WERI-Rb-1 (cell line): ENCODE measurements at places on chromosomes 11 and 22.

- no peak for DNase-seq
These were observed 45.3 kb downstream of the GDPD5 start for GRCh38 chr11:75480185-75481175.

DNA sequence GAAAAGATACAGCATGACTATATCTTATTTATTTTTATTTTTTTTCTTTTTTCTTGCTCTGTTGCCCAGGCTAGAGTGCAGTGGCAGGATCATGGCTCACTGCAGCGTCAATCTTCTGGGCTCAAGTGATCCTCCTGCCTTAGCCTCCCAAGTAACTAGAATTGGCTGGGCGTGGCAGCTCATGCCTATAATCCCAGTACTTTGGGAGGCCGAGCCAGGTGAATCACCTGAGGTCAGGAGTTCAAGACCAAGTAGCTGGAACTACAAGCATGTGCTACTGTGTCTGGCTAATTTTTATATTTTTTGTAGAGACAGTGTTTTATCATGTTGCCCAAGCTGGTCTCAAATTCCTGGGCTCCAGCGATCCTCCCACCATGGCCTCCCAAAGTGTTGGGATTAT lies 28.3 kb upstream of the CCDC134 start:
- no peak for DNase-seq

GRCh38 chr11:117907276-117908108 lies 21.7 kb downstream of the TMPRSS13 start:
- DNase-seq: peak; percentile 59

DNA sequence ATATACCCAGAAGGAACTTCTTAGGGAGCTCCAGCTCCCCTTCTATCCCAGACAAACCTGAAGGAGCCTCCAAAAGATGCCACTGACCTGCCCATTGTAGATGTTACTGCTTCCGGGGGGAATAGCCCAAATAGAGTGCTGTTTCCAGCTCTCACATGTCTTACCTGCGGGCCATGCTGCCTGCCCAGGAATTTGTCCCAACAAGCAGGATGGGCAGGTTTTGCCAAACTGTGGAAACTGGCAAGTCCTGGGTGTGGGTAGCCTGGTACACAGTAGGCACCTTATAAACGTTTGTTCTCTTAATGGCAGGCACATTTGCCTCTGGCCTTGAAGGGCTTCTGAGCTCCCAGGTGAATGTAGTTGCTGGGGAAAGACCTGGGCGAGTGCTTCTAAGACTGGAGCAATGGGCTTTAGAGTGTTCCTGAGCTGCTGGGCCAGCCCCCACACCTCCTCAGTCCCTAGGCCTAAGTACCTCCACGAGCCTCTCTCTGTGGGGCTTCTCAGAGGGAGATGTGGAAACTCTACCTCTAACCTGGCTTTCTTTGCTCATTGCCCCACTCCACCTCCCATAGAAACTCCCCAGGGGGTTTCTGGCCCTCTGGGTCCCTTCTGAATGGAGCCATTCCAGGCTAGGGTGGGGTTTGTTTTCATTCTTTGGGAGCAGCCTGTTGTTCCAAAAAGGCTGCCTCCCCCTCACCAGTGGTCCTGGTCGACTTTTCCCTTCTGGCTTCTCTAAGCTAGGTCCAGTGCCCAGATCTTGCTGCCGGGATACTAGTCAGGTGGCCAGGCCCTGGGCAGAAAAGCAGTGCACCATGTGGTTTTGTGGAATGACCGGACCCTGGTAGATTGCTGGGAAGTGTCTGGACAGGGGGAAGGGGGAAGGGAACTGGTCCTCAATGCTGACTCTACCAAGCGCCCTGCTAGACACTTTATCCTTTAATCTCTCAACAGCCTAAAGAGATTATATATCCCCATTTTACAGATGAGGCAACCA lies 37.2 kb downstream of the LIMK2 start:
- peak; percentile 46 for DNase-seq

DNA sequence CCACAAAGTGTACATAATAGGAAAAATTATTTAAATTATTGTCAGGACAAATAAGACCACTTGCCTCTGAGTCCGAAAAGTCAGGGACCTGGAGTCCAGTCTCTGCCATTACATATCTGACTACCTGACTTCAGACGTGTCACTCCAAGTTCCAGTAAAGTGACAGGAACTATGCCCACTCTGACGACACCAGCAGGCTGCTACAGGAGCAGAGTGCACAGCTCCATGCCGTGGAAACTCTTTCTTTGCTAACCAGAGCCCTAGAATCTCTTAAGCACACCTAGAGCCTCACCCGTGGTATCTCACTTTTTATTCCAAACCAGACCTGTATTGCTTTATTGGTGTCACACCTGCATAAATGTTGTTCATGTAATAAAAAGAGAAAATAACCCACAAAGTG lies 93.7 kb downstream of the PLEKHA7 start:
- DNase-seq: no peak

GRCh38 chr11:8871962-8872361 lies 39.0 kb upstream of the AKIP1 start:
- DNase-seq: no peak

GRCh38 chr11:117790279-117790678 lies 6.7 kb downstream of the DSCAML1 start:
- no peak for DNase-seq

DNA sequence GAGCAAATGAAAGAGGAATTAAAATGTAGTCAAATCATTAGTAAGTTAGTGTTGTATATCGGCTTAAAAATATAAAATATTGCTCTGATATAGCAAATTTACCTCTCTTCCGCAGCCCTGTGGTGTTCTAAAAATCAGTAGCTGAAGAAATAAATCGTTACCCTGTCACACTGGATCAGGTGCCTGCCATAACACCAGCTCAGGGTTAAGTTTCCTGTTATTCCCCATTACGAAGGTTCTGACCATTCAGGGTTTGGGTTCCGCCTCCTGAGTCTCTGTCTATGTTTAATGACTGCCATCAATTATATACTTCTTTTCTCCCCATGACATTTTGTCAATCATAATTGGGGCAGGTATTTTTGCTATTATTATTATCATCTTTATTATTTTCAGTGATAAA lies 658.5 kb downstream of the OPCML start:
- no peak for DNase-seq

GRCh38 chr22:37014835-37015586 lies 4.2 kb downstream of the TST start:
- no peak for DNase-seq

GRCh38 chr22:27949421-27949820 lies 30.4 kb upstream of the PITPNB start:
- DNase-seq: no peak

- DNase-seq: no peak
These were observed 1.9 kb downstream of the SWAP70 start for GRCh38 chr11:9665749-9666148.

DNA sequence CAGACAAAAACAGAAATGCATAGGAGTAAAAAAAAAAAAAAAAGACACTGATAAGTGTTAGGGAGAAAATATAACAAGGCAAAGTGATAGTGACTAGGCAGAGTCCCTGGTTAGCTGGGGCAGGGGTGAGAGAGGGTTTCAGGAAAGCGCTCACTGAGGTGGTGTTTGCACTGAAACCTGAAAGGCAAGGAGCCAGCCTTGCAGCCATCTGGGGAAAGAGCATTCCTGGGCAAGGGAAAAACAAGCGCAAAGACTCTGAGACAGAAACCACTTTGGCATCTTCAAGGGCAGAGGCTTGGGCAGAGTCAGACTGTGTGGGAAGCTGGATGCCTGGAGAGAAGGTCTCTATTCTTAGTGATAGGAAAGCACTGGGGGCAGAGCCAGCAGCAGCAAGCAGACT lies 14.5 kb downstream of the CLMP start:
- DNase-seq: no peak

DNA sequence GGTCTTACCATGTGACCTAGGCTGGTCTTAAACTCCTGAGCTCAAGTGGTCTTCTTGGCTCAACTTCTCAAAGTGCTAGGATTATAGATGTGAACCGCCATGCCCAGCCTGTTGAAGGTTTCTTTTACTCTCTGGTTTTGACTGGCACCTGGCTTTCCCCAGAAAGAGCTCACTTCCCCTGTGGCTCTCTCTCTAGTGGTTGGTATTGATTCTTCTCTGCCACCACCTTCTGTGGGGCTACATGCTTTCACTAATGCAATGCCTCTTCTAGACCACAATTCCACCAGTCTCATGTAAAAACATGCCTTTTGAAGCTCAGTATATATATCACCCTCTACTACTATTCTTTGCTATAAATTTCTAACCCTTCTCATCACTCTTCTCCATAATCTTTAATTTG lies 67.2 kb downstream of the CCDC83 start:
- no peak for DNase-seq

- no peak for DNase-seq
These were observed 32.9 kb downstream of the ZC3H7B start for GRCh38 chr22:41334215-41334614.

- DNase-seq: no peak
These were observed 33.6 kb downstream of the ASRGL1 start for GRCh38 chr11:62370743-62371440.

DNA sequence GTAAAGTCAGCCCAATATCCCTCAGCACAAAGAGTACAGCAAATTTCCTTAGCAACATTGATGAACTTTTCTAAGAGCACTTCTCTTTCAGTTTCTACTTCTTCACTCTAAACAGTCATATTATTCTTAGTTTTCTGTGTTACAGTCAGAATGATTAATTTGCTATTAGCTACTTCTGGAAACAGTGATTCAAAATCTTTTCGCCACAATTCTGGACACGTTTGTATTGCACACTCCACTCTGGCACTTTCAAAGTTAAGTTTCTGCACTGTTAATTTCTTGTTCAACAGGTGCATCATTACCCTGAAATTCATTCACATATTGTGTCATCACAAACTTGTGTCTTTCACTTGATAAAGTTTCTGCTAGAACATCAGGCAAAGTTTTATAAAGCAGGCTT lies 22.5 kb downstream of the ABTB2 start:
- no peak for DNase-seq

GRCh38 chr11:126599217-126599897 lies 243.9 kb downstream of the ST3GAL4 start:
- DNase-seq: no peak

GRCh38 chr22:43090130-43090789 lies 1.1 kb upstream of the TTLL1 start:
- peak; percentile 68 for DNase-seq

GRCh38 chr11:130163346-130164220 lies 4.0 kb downstream of the ST14 start:
- no peak for DNase-seq

DNA sequence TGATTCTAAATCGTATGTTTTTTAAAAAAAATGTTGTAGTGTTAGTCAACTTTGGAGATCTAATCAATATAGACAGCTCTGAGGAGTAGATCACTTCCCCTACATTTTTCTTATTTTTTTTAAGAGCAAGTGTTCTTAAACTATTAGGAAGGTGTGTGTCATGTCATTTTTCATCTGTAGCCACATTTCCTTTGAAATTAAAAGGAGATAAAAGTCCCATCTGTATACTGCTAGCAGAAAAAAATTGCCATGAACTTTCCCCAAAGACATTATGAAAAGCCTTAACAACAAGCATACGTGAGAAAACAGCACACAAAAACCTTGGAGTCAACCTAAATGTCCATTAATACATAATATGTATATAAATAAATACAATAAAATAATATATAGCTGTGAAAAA lies 286.6 kb downstream of the ETS1 start:
- DNase-seq: no peak

DNA sequence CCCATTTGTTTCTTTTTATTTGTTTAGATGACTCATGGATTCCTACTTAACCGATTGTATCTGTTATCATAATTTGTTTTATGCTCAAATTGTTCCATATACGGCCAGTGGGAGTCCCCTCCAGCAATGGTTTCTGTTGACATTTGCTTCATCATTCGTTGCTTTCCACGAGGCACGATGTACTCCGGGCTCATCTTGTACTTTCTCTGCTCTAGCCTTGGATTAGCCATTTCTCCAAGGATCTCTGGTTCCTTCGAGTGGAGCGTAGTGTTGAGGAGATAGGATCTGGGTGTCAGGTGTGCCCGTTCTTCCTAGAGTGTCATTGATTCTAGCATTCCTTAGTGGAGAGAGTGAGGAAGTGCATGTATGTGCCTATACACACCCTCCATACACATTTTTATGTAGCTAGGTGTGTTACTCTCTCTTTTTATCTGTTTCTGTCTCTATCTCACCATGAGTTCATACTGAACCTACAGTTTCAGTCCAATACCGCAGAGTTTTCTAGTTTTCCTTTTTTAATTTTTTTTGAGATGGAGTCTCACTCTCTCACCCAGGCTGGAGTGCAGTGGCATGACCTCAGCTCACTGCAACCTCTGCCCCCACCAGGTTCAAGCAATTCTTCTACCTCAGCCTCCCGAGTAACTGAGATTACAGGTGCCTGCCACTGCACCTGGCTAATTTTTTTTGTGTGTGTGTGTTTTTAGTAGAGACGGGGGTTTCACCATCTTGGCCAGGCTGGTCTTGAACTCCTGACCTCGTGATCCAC lies 31.4 kb downstream of the TECTA start:
- DNase-seq: no peak

GRCh38 chr22:31400023-31400397 lies 606 bp downstream of the DRG1 start:
- peak; percentile 56 for DNase-seq

- no peak for DNase-seq
These were observed 112.0 kb downstream of the SGSM3 start for GRCh38 chr22:40482391-40482790.

DNA sequence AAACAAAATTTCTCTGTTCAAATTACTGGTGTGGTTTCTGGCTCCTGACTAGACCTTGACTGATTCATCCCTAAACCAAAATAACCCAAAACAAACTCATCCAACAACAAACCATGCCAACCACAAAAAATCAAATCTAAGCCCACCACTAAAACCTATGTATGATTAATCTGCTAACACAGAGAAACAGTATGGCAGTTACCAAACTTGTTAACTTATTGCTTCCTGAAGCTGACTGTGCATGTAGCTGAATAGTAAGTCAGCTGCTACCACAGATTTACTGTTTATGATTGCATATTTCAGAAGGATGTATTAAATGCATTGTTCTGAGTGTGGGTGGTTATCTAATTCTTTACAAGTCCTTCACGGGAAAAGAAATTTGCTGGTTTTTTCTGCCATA lies 231.1 kb downstream of the SWAP70 start:
- no peak for DNase-seq

DNA sequence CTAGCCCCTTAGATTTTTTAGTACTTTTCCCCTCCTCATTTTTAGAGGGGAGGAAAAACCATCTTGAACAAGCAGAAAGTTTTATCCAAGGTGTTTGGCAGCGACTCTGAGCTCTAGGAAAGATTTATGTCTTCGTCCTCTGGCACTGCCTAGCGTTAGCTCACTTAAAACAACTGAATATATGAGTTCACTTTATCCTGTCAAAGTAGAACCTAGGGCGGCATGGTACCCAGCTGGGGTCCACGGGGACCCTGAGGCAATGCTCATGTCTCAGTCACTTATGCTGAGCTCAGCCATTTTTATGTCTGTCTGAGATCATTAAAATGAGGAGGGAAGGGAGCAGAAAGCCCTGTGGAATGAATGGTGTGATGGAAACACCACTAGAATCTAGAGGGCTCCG lies 14.2 kb upstream of the VSIG10L2 start:
- DNase-seq: no peak
